ENCODE measurements at places on chromosomes 13 and 19. TPM values are rescaled to one million over a fixed set of nuclear protein-coding genes. Genes with fewer than 3 reads are reported as not detected.

LAIR1 gene
- 5.3 TPM for polyA plus RNA-seq

KCTD15 gene
- polyA plus RNA-seq: 37.7 TPM

- DNase-seq: no peak
These were observed 1387.8 kb upstream of the ATXN8OS start for GRCh38 chr13:68719815-68720214.

- no peak for DNase-seq
These were observed 87.1 kb downstream of the ZNF486 start for GRCh38 chr19:20254121-20254520.

DNA sequence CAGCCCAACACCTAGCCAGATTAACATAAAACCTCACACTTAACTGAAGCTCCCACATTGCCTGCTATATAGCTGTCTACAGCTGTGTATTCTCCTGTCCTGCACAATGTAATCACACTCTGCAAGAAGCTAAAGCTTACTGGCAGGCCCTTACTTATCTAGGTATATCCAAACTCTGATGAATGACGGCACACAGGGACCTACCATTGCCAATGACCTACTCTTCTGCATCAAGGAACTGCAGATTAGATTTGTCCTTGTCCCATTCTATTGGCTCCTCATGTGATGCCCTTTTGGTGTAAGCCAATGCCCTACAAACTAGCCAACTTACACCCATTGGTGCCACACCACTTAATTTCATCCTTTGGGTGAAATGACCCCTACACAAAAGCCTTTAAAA is 26.4 kb downstream of the ZNF45 start:
- DNase-seq: no peak

- no peak for DNase-seq
These were observed 122.8 kb upstream of the ARGLU1 start for GRCh38 chr13:106690779-106691178.

- DNase-seq: peak; percentile 56
These were observed 982 bp upstream of the DACT3 start for GRCh38 chr19:46661735-46662592.
